Urinary bladder (tissue), 4 donors: ENCODE measurements at places on chromosomes 4 and X. TPM values are rescaled to one million over a fixed set of nuclear protein-coding genes. Genes with fewer than 3 reads are reported as not detected.
A peak's percentile ranks its signal among the peaks of the same experiment; 100 is the strongest.

The BBS12 gene
- polyA plus RNA-seq: 3.0 TPM

The ESX1 gene
- polyA plus RNA-seq: not detected

The CXorf49 gene
- not detected for polyA plus RNA-seq

The PLXNB3 gene
- 25.8 TPM for polyA plus RNA-seq

DNA sequence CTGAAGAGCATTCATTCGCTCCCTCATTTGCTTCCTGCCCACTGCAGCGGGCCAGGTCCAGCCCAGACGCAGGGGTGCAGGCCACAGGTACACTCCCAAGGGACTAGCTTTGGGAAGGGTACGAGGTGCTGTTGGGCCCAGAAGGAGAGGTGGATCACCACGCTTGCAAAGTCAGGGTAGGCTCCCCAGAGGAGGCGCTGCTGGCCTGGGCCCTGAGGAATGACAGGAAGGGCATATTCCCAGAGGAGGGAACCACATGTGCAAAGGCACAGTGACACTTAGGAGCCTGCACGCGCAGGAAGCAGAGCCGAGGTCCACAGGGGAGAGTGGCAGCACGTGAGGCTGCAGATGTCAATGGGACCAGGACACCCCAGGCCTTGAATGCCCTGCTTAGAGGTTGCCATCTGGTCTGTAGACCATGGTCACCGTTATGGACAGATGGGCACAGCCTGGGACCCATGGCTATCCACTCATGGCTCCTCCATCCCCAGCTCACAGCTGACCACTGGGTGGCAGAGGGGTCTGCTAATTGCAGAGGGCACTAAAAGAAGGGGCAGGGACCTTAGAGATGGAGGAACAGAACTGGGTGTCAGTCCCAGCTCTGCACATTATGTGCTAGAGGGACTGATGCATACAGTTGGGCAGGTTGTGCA is 7.9 kb downstream of the HTRA3 start:
- no peak for DNase-seq

- DNase-seq: no peak
Observed at GRCh38 chr4:88621763-88622327, 29.6 kb downstream of the HERC3 start.

- DNase-seq: no peak
Observed at GRCh38 chr4:187212446-187213080, 488.9 kb upstream of the FAT1 start.

The PDZD4 gene
- 28.0 TPM for polyA plus RNA-seq

The ZXDA gene
- 3.1 TPM for polyA plus RNA-seq

The VEGFC gene
- polyA plus RNA-seq: 9.7 TPM

The TMEM47 gene
- 47.7 TPM for polyA plus RNA-seq

The EOLA2 gene
- polyA plus RNA-seq: 30.1 TPM

DNA sequence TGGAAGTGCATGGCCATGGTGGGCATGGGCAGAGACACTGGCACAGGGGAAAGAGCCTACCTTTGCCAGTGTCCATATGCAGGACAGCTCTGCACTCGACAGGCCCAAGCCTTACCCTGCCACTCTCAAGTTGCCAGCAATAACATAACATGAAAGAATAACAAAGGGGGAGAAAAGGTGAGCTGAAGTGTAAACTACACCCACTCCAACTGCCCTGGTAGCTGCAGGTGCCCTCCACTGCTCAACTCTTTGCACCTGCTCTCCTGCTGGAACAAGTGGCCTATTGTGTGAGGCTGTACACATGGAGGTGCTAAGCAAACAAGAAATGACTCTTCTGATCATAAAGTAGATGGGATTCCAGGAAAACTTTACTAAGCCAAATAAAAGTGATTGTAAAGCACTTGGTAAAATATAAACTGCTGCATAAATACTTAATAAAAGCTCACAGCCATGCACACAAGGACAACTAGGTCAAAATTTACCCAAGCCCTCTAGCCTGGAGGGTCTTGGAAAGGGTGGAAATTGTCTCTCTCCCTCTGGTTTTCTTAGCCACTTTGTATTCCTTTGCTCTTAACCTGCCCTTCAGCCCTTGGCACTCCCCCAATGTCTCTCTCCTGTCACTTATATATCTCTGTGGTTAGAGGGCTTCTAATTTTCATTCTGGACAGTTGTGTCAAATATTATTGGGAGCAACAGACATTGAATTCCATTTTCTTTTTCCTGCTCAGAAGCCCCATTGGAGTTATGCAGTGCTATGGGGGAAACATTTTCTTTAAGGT is 261.2 kb upstream of the GPC4 start:
- no peak for DNase-seq

The ASMT gene
- polyA plus RNA-seq: 0.15 TPM

The MAP7D2 gene
- polyA plus RNA-seq: 0.46 TPM

The FAAH2 gene
- 1.4 TPM for polyA plus RNA-seq

- DNase-seq: no peak
Observed at GRCh38 chr4:140113653-140114052, 40.3 kb downstream of the MAML3 start.

- no peak for DNase-seq
Observed at GRCh38 chr4:81136161-81136905, 78.7 kb downstream of the PRKG2 start.

GRCh38 chrX:130100180-130100579 is 10.1 kb downstream of the ELF4 start:
- no peak for DNase-seq

The PLAC8 gene
- polyA plus RNA-seq: 3.5 TPM

The CXCL6 gene
- not detected for polyA plus RNA-seq

The TMSB15B gene
- 9.3 TPM for polyA plus RNA-seq

- DNase-seq: no peak
Observed at GRCh38 chrX:68880846-68881552, 52.2 kb downstream of the EFNB1 start.

DNA sequence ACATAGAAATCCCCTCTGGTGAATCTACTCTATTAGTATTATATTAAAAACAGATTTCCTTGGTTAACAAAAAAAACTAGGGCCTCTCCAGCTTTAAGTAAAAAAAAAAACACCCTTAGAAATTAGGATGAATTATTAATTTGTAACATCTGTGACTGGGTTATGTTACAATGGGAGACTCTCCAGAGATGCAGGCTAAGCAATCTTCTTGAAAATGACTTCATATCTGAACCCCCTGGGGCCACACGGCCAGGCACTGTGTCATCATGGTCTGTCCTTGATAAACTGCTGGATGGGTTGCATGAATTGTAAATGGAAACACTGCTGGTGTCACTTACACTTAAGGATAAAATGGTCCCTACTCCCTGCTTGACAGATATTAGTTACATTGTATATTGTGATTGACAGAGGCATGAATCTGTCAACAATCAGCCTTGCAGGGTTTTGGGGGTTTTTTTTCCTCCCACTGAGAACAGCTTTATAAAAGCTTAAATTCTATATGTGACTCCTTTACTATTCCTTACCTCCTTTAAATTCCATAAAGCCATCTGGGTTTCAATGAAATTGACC is 49.1 kb downstream of the PRKG2 start:
- no peak for DNase-seq

GRCh38 chr4:152591396-152591795 is 55.5 kb upstream of the FBXW7 start:
- no peak for DNase-seq

- DNase-seq: no peak
Observed at GRCh38 chr4:38904090-38904666, 36.6 kb downstream of the FAM114A1 start.

DNA sequence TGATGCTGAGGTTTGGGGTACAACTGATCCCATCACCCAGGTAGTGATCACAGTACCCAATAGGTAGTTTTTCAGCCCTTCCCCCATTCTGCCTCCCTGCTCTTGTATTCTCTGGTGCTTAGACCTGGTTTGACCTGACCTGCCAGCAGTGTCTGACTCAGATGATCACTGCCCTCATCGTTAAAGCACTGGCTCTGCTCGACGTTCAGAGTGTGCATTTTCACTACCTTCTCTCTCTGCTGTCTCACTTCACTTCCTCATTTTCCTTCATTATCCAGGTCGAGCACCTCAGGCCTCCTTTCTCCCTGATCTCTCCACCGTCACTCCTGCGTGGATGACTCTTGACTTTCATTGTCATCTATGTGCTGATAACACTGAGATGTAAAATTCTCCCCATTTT is 83.6 kb downstream of the PARM1 start:
- no peak for DNase-seq

DNA sequence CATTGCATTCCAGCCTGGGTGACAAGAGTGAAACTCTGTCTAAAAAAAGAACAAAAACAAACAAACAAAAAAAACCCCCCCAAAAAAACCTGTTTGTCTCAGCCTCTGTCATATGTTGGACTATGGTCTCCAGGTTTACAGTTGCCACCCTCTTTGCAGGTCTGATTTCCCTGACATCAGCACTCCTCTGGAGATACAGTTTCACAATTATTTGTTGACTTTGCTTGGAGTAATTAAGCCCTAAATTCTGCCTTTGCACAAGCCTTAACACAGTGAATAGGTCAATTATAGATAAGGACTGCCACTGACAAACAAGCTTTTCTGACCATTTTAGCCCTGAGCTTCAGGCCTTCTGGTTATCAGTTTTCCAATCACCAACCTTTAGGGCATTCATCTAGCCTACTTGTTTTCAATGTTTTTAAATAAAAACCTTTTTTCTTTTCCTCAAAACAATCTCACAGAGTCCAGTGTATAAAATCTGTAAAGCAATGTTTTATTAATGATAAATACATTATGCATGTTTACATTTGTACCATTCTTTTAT is 20.4 kb upstream of the MAPK10 start:
- no peak for DNase-seq

GRCh38 chrX:128634754-128635153 is 582.6 kb upstream of the ACTRT1 start:
- DNase-seq: no peak

DNA sequence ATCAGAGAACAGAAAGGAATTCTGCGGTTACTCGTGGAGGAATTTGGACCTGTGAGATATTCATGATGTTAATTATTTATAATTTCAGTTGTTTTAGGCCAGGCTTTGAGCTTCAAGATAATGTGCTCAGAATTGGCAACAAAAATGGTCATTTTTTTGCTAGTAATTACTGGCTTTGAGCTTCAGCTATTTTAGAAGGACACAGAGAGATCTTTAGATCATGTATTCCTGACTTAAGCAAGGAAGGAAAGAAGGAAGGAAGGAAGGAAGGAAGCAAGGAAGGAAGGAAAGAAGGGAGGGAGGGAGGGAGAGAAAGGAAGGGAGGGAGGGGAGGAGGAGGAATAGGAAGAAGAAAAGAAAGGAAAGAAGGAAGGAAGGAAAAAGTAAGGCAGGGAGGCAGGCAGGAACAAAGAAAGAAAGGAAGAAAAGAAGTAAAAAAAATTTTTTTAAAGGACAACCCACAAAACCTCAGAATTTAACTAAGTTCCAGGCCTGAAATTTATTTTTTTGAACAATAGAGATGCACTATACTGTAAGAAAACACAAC is 277.9 kb upstream of the KLF3 start:
- DNase-seq: no peak

The SHISA3 gene
- polyA plus RNA-seq: 2.7 TPM

- no peak for DNase-seq
Observed at GRCh38 chr4:82975792-82976191, 34.8 kb downstream of the LIN54 start.

- no peak for DNase-seq
Observed at GRCh38 chrX:40122487-40122886, 24.7 kb upstream of the BCOR start.

GRCh38 chr4:3291411-3291968 is 1.3 kb upstream of the RGS12 start:
- no peak for DNase-seq

DNA sequence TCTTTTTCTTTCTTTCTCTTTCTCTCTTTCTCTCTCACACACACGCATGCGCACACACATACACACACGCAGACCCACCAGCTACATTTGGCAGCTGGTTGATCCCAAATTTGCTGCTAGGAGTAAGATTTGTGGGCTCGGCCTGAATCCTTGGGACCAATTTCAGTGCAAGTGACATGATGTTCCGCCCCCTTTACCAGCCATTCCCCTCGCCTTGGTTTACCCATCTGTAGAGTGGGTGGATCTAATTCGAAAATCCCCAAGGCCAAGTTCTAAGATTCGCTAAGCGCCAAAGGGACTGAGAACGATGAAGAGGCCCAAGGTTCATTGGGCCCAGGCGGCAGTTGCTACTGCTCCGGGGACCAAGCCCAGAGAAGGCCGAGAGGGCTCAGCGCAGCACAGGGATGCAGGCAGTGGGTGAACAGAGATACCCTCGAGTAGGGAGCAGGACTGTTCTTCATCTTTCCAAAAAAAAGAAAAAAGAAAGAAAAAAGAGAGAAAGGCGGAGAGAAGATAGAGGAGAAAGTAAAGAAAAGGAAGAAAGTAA is 5.8 kb downstream of the NKX3-2 start:
- no peak for DNase-seq

DNA sequence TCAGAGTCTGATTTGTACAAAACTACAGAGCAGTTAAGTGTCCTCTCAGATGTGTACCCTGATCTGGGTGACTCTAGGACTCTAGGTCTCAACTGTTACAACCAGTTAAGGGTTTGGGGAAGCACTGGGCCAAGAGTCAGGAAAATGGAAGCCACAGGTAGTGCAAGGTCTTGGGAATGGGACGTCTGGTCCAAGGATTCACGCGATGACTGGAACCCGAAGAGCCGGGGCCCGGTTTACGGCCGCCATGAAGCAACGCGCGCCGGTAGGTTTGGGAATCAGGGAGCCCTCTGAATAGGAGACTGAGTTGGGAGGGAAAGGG is 321 bp upstream of the HPRT1 start:
- DNase-seq: no peak

The EFHC2 gene
- 2.0 TPM for polyA plus RNA-seq

The UGT2B7 gene
- polyA plus RNA-seq: 0.25 TPM

The UCP1 gene
- polyA plus RNA-seq: not detected

The DCAF4L1 gene
- polyA plus RNA-seq: 0.06 TPM

GRCh38 chr4:113444386-113444785 is 317.2 kb downstream of the CAMK2D start:
- no peak for DNase-seq

The HTN3 gene
- not detected for polyA plus RNA-seq

The DSPP gene
- not detected for polyA plus RNA-seq

The RGS12 gene
- polyA plus RNA-seq: 28.4 TPM

- DNase-seq: peak; percentile 64
Observed at GRCh38 chrX:18886344-18887161, 97.4 kb downstream of the PHKA2 start.

DNA sequence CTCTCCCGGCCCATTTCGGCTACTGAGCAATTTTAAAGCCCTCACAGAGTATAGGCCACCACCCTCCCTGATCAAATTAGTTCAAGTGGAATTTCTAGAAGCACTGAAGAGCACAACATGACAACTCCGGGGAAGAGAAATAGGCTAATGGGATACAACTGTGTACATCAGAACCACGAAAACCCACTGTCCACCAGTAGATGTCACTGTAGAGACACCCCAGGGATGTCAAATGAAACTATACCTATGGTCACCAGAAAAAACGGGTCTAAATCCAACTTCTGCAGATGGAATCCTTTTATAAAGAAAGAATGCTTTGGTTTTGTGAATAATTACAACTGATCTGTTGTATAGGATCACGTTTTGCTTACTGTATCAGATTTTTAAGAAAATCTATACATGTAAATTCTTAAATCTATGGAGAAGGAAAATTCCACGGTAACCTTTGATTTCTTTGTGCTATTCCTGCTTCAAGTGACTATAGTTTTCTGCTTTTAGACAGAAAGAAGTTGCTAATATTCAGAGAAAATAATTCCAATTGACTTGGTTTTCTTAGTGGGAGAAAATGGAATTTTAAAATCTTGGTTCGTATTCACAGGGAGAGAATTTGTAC is 29.5 kb upstream of the MAP3K15 start:
- no peak for DNase-seq
